ENCODE measurements at places on chromosomes 7 and 10.

DNA sequence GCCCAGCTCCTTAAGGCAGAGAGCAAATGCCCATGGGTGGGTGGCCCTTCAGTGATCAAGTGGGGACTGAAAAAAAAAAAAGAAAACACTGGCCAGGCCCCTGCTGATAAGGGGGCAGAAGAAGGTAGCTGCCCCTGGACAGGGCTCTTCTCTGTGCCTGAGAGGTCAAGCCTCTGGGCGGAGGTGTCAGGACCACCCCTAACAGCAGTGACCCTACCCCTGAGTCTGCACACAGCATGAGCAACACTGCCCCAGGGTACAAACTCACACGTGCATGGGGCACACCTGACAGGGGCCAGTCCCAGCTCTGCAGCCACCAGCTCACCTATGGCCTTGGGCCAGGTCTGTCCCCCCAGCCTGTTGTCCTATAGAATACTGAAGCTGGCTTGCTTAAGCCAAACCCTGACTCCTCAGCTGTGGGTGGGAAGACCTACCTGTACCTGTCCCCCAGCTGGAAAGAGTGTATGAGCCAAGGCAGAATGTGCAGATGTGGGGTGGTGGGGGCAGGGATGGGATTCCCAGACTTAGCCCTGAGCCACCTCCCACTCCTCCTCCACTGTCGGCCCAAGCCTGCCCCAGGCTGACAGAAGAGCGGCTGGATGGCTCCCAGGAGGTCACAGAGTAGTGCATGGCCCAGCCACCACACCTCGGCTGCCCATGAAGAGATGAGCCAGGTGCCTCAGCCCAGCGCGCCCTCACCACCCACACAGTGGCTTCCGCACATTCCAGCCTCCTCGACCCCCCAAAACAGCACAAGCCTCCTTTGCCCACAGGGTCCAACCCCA, 23.7 kb downstream of the KCNH2 start:
- no peak for DNase-seq

- peak; percentile 65 for DNase-seq
Measured at GRCh38 chr10:100518761-100519241, 860 bp downstream of the SEC31B start.

DNA sequence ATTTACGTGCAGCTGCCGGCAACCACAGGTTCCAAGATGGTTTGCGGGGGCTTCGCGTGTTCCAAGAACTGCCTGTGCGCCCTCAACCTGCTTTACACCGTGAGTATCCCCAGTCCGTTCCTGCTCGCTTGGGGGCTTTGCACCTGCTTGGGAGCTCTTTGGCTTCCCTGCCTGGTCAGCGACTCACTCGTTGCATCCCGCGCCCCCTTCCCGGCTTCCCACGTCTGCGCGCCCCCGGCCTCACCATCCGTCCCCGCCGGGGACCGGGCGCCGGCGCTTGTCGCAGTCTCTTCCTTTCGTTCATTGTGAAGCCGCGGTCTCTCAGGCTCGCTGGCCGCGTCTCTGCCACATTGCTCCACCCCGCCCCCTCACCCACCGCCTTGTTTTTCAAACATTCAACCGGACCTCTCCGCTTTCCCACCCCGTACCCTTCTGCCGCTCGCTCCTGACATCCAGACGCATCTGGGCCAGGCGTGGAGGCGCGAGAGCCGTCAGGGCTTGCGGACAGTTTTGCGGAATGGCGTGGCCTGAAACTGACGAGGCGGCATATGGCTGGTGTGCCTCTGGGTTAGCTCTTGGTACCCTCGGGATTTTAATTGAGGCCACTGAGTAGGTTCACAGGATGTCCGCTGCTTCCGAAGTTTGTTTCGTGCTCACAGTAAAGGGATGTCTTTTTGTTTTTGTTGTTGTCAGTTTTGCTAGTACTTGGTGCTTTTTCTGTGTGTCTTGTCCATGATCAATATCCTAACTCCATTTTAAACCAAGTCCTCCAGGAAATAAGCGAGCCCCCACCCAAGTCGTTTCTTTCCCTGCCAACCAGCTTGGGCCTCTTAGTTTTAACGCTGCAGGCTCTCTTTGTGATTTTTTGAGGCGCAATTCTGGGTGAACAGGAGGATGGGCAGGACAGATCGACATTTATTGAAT, 639 bp downstream of the TSPAN13 start:
- DNase-seq: peak; percentile 21

- DNase-seq: no peak
Measured at GRCh38 chr10:12728494-12728893, 273.0 kb downstream of the CCDC3 start.

DNA sequence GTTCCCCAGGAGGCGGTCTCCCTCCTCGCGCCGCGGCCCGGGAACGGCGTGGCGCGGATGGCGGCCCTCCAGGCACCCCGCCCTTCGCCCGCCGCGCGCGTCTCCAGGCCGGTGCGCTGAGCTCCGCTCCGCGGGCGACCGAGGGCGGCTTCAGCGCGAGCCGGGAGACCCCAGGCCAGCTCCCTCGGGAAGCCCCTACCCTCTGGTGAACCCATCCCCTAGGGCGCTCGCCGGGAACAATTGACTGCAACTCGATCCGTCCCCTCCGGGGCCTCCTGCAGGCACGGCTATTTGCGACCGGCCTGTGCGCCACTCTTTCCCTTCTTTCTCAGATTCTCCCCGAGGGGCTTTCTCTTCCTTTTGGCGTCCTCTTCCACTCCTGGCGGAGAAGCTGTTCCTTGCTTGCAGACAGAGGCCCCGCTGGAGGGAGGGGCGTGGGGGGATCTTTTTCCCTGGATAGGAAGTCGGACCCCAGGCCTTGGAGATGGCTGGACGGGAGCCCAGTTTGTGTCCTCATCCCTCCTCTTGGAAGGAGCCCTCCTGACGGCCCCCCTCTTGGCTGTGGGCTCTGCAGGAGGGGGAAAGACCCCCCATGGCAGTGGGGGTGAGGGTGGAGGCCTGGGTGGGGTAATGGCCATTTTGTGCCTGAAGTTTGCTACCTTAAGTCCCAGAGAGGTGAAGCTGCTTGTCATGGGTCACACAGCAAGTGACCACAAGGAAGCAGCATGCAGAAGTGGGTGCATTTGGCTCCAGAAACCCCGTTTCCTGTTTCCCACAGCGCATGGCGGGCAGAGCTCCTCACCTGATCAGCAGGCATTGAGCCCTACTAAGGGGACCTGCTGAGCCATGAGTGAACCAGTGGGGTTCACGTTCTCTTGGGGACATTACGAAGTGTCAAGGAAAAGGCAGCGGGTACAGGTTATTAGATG, 171.2 kb upstream of the TNRC18 start:
- DNase-seq: no peak

GRCh38 chr7:76269895-76270294, 32.6 kb upstream of the HSPB1 start:
- DNase-seq: no peak

DNA sequence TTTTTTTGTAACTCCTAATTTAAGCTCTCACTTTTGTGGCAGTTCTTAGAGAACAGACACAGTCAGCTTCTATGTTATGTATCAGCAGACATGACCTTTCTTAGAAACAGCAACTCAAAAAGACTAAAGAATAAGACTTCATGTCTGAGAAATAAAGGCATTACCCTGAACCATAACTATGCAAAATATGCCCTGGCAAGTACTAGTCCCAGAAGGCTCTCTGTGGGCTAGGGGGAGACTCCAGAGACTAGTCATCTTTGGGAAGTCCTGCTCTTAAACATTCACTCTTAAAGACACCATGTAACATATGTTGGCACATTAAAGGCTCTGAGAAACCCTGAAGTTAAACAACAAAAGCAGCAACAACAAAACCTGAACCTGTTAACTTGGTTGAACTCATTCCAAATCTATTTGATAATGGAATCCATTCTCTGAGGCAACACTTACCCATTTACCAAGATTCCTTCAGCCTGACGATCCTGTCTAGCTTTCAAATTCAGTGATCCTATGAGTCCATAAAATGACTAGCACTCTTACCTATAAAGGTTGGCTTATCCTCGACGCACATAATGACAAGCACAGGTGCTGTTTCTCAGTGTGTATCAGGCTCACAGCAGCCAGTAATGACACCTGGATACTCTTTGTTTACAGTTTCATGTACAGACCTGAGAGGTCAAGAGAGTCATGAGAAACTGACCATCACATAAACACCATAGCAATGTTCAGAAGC, 62.3 kb downstream of the OSBPL3 start:
- DNase-seq: peak; percentile 89

Measured in fibroblast of skin of back (primary cell).